ENCODE measurements at places on chromosomes 6 and 20. TPM values are rescaled to one million over a fixed set of nuclear protein-coding genes. Genes with fewer than 3 reads are reported as not detected.

Gene PHACTR1
- total RNA-seq, result 0.12 TPM

Gene IYD
- total RNA-seq, result not detected

Gene NELFE
- 60.9 TPM for total RNA-seq

Gene KCNG1
- not detected for total RNA-seq

Gene CDH26
- 1.0 TPM for total RNA-seq

Gene TMEM30A
- 65.2 TPM for total RNA-seq

Gene OPRL1
- 1.9 TPM for total RNA-seq

Gene ENPP1
- not detected for total RNA-seq

Gene C6orf132
- total RNA-seq, result not detected

Gene RAET1E
- total RNA-seq, result not detected

Gene SIRPD
- total RNA-seq, result not detected

Gene CYP24A1
- not detected for total RNA-seq

Gene BHLHE23
- not detected for total RNA-seq

Gene TCF15
- total RNA-seq, result not detected

Gene TMC2
- total RNA-seq, result not detected

Gene ATXN1
- total RNA-seq, result 43.4 TPM

Gene ZDHHC14
- 3.2 TPM for total RNA-seq

Gene NOP56
- total RNA-seq, result 302 TPM

Gene MOCS1
- total RNA-seq, result not detected

Gene SOX18
- total RNA-seq, result 0.31 TPM

Gene KIFC1
- total RNA-seq, result 109 TPM

Gene SPATS1
- not detected for total RNA-seq

Gene STMN3
- 49.7 TPM for total RNA-seq

Gene MCCD1
- total RNA-seq, result not detected

Gene MCHR2
- not detected for total RNA-seq

Gene ROMO1
- total RNA-seq, result 108 TPM

Gene ZBP1
- total RNA-seq, result 10.9 TPM

Gene ID1
- total RNA-seq, result 0.35 TPM

Gene MOG
- total RNA-seq, result not detected

Gene TCP11
- not detected for total RNA-seq

Gene GABRR1
- total RNA-seq, result not detected

Gene EZR
- 183 TPM for total RNA-seq

Gene BYSL
- 30.4 TPM for total RNA-seq

Gene FAM83C
- total RNA-seq, result not detected
